ENCODE measurements at places on chromosomes 12 and 14.

DNA sequence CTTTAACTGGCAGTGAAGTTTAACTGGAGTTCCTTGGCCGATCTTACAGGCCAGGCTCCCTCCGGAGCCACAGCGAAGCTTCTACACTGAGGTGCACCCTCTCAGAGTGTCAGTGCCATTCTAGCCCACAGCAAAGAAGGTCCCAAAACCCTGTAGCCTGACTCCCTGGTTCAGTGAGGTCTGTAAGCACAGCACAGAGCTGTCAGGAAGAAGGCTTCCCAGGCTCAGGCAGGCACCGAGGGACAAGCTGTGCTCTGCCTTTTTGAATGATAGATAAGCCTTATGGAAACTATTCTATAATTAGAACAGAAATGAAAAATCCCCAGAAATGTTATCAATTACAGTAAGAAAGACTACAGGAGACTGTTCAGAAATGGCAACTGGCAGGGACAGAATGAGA is 40.2 kb downstream of the MOK start:
- no peak for DNase-seq

GRCh38 chr12:132872975-132873421 is 14.4 kb downstream of the CHFR start:
- no peak for DNase-seq

DNA sequence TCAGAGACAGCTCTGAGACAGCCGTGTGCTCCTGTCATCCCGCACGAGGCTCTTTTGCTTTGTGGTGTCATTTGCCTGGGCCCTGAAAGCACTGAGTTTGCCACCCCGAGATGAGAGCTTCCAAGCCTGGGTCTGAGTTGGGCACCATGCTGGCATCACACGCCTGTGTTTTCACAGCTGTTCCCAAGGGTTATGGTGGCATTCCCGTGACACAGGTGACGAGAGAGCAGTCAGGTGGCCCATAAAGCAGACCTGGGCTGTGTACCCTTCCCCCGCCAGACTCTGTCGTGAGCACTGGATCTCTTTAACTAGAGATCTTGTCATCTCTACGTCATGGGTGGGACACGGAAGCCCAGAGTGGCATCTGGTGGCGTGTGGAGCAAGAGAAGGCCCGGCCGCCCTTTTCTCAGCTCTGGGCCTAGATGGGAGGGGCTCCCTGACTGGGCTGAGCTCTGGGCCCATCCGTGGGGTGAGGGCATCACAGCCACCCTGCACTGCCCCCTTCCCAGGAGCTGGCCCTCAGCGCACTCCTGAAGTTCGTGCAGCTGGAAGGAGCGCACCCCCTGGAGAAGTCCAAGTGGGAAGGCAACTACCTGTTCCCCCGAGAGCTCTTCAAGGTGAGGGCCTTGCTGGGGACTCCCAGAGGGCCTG is 2.6 kb downstream of the NOC4L start:
- no peak for DNase-seq

- peak; percentile 24 for DNase-seq
These were observed 23.0 kb downstream of the FAM222A start for GRCh38 chr12:109736552-109737108.

GRCh38 chr12:48000878-48001504 is 3.3 kb downstream of the COL2A1 start:
- peak; percentile 73 for DNase-seq
